ENCODE measurements at places on chromosomes 11 and 22. TPM values are rescaled to one million over a fixed set of nuclear protein-coding genes. Genes with fewer than 3 reads are reported as not detected.

DNA sequence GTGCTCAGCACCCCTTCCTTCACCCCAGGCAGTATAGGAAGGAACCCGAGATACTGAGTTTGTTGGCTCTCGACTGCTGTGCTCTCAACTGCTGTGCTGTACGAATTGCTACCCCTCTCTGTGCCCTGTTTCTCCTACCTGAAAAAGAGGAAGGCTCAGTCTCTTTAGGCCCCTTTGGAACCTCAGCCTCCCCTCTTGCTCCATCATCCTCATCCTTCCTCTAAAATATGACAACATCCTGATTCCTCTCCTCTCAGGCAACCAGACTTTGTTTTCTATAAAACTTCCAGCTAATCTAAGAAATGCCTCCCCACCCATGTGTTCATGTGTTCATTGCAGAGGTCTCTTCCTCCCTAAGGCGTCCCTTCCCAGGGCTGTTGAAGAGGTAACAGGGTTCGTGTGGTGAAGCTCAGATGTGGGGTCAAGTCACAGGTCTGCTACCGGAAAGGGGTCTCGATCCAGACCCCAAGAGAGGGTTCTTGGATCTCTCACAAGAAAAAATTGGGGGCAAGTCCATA lies 35.5 kb upstream of the CD82 start:
- no peak for DNase-seq

GRCh38 chr11:73154178-73154577 lies 12.1 kb upstream of the FCHSD2 start:
- no peak for DNase-seq

Gene YIF1A
- 60.5 TPM for total RNA-seq

GRCh38 chr11:114416441-114416961 lies 16.0 kb downstream of the RBM7 start:
- DNase-seq: no peak

Gene DERL3
- total RNA-seq: 16.2 TPM

- no peak for DNase-seq
Observed at GRCh38 chr22:24532075-24532474, 22.9 kb downstream of the GUCD1 start.

Gene EHBP1L1
- total RNA-seq: 66.8 TPM

GRCh38 chr22:34702279-34702678 lies 363.7 kb upstream of the ISX start:
- DNase-seq: no peak

Gene APOA1
- 2,741 TPM for total RNA-seq

- DNase-seq: no peak
Observed at GRCh38 chr11:31820438-31820818, 9.3 kb upstream of the PAX6 start.

DNA sequence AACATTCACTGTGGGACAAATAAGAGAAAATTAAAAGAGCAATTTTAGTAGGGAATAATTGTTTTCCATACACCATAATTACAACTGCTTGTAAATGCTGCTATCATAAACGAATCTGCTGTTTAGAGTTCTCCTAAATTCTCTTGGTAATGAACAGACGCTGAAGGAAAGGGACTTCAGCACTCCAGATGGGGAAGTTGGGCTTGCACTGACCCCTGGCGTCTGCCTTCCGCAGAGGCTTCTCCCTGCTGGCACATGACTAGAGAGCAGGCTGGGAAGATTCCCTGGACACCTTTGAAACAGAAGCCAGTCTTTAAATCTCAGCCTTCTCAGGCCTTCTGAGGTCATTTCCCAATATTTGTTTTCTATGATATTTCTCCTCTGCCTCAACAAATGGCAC lies 84.1 kb downstream of the NXPE2 start:
- DNase-seq: peak; percentile 86

DNA sequence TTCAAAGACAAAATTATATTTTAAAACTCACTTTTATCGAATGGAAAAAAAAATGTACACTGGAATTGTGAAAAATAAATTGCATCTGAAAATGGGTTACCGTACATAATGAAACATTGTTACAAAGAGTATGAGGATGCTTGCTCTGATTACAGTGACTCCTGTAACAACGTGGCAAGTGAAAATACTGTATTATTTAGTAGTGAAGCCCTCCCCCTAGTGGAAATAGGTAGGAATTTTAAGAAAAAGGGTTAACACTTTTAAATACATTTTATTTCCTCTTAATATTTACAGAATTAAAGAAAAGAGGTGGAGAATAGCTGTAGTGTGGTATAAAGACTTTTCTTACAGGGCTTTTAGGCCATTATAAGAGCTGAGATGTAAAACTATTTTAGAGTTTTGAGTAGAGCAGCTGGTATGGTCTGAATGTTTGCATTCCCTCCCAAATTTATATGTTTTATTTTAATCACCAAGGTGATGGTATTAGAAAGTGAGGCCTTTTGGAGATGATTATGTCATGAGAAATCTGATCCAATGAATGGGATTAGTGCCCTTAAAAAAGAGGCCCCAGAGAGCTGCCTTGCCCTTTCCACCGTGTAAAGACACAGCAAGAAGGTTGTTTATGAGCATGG lies 25.2 kb downstream of the FAM76B start:
- DNase-seq: no peak

DNA sequence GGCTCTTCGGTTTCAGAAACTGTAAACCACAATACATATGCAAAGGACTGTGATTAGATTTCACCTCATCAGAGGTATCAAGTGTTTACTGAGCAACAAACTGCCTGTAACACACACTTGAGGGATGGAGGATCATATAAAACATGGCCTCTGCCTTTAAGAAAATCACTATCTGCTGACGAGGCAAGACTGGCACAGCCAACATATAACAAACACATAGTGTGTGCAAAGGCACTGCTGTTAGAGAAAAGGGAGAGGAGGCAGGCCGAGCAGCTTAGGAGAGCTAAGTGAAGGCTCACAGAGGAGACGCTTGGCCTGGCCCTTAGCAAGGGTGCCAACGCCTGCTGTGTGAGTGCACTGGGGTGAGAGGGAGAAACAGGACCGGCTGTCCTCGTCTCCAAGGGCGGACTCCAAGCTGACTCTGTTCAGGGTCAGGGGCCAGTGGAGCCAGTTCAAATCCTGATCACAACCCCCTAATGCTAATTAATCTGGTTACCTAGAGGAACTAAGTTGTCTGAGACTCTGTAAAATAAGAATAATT lies 48.2 kb downstream of the LRFN4 start:
- DNase-seq: no peak

Gene BATF2
- 0.94 TPM for total RNA-seq

GRCh38 chr11:115929618-115930129 lies 425.5 kb upstream of the CADM1 start:
- DNase-seq: no peak

Gene ZNF70
- 8.7 TPM for total RNA-seq

DNA sequence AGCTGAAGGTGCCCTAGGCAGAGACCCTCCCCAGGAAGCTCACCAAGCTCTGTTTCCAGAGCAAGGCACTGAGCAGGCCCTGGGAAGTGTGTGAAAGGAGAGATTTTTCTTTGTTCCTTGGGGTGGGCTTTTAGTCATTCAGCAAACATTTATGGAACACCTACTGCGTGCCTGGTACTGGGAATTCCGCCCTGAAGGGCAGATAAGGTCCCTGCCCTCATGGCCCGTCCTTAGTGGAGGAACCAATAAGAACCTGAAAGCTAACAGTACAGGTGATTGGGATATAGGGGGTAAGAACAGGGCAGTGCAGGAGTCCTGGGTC lies 3.9 kb downstream of the TMEM134 start:
- no peak for DNase-seq

GRCh38 chr11:77171885-77172665 lies 44.0 kb downstream of the MYO7A start:
- no peak for DNase-seq

Gene PKDREJ
- total RNA-seq: 3.4 TPM

Gene OR6X1
- total RNA-seq: not detected

- no peak for DNase-seq
Observed at GRCh38 chr11:111604392-111605009, 2.3 kb downstream of the SIK2 start.

Measured in testis (tissue), 5 donors.